ENCODE measurements at places on chromosomes 1 and 21.
A peak's percentile ranks its signal among the peaks of the same experiment; 100 is the strongest.

DNA sequence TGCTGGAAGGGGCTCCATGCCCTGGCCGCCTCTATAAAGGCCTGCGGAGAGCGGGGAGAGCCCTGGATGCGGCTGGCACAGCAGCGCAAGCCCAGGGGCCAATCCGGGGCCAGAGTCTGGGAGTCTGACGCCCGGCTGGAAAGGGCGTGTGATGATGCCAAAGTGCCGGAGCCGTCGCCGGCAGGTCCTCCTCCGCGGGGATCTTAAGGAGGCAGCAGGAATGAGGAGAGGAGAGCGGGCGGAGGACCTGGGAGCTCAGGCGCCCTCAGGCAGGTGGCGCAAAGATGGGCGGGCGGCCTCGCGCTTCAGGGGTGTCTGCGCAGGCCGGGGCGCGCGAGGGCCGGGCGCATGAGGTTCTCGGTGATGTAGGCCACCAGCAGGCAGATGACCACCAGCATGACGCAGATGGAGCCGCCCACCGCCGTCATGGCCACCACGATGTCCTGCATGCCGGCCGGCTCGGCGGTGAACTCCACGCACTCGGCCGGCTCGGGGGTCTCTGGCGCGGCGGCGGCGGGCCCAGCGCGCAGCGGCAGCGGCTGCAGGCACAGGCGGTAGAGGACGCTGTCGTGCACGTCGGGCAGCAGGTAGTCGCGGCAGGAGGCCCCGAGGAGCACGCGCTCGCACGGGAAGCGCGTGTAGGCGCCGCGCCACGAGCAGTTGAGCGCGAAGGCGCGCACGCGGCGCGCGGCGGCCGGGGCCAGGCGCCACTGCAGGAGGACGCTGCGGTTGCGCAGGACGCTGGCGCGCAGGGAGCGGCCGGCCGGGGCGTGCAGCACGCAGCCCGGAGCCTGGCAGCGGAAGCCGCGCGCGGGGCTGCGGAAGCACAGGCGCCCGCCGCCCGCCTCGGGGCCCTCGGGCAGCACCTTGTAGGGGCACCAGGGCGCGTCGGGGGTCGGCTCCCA, 653 bp downstream of the FNDC10 start:
- DNase-seq: no peak

DNA sequence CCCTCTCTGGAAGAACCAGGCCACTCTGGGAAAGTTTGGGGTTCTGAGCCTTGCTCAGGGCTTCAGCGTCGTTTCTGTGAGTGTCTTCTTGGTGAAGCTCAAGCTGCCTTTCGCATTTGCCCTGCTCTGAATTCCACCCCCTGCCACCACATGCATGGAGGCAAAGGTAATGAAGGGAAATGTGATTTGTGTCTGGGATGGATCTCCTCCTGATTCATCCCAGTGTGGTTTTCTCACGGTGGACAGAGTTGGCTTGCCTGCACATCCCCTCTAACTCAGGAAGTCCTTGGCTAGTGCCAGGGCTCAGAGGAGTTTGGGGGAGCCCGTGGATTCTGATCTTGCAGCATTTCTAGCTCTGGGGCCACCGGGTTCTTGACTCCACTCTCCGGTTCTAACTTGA, 173.6 kb upstream of the RAB4A start:
- DNase-seq: no peak

- no peak for DNase-seq
Measured at GRCh38 chr21:36194024-36194423, 37.4 kb downstream of the DOP1B start.

DNA sequence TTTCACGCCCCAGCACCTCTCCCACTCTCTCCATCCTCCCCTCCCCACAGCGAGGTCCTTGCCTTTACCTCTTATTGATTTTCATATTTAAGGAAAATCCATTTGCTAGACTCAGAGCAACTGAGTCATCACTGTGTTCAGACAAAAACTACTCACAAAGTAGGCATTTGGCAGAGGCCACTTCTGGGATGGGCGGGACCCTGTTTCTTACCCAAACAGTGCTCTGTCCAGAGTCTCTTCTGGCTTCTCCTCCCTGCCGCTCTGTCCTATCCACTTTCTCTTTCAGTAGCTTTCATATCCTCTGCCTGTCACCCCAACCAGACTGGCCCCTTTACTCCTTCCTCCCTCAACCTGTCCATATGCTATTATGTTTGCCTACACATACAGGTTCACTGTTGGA, 2.4 kb upstream of the NAV1 start:
- DNase-seq: no peak

DNA sequence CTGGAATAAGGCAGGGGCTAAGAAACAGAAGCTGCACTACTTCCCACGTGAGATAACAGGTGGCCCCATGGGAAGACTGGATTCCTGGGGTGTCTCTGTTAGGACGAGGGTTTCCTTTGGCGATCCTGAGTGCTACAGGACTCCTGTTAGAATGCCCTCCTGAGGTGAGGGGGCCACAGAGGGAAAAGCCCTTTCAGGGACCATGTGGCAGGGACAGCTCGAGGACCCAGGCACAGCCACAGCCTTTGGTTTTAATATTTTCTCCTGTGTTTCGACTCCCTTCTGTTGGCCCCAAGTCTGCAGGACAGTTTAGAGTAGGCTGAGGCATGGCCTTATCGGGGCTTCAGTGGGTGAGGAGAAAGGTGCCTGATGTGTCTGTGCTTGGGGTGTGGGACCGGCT, 12.6 kb downstream of the TTC39A start:
- DNase-seq: no peak

DNA sequence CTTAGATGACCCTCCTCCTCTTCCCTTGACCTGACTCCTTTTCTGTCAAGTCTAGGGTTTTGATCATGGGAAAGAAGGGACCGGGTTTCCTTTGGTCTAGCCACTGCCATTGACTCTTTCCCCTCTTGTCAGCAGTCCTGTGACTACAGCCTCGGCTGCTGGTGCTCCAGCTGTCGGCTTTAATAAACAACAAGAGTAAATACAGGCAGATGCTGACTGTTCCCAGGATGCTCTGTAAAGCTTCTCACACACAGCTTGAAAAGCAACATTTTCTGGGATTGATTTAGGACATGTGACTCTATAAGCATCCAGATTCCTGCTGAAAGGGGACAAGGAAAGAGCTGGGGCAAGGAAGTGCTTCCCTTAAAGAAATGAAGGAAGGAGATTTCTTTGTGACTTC, 53.5 kb upstream of the CTTNBP2NL start:
- peak; percentile 15 for DNase-seq

GRCh38 chr1:3248155-3249141, 179.4 kb downstream of the PRDM16 start:
- DNase-seq: no peak

DNA sequence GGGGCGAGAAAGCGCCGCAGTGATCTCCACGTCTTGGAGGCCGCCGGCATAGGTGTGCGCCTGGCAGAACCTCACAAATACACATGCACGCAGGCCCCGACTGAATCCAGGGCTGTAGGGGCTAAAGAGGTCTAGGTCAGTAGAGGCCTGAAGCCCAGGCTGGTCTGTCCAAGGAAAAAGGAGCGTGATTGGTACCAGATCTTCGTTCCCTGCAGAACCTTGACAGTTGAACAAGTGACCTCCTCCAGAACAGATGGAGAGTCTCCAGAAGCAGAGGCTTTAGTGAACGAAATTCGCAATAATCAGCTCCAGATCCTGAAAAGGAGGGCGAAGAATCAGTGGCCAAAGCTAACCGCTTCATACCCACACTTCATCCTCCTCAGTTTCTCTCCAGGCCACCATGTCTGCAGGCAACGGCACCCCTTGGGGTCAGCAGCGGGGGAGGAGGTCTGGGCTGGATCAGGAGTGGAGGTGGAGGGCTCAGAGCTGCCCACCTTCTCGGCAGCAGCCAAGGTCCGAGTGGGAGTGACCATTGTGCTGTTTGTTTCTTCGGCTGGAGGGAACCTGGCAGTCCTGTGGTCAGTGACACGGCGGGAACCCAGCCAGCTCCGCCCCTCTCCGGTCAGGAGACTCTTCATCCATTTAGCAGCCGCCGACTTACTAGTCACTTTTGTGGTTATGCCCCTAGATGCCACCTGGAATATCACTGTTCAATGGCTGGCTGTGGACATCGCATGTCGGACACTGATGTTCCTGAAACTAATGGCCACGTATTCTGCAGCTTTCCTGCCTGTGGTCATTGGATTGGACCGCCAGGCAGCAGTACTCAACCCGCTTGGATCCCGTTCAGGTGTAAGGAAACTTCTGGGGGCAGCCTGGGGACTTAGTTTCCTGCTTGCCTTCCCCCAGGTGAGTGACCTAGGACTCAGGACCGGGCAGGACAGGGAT, 749 bp upstream of the PEX11B start:
- peak; percentile 68 for DNase-seq

- DNase-seq: no peak
Measured at GRCh38 chr1:37143800-37144199, 109.5 kb upstream of the GRIK3 start.

GRCh38 chr1:84505493-84506001, 639 bp upstream of the SPATA1 start:
- DNase-seq: peak; percentile 70

DNA sequence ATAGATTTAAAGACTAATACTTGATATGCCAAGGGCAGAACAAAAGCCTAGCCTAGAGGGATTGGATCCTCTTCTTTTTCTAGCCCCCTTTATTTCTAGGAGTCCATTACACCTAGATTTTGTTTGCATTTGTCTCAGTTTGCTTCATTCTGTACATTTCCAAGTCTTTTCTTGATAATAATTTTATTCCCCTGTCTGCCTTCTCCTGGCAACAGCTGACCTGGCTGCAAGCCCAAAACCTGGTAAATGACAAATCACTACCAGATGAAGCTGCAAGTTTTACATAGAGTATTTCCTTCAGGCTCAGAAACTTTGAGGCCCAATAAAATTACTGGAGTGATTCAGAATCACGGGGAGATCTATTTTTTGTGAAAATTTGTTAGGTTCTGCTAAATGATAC, 36.5 kb upstream of the LHX8 start:
- no peak for DNase-seq

DNA sequence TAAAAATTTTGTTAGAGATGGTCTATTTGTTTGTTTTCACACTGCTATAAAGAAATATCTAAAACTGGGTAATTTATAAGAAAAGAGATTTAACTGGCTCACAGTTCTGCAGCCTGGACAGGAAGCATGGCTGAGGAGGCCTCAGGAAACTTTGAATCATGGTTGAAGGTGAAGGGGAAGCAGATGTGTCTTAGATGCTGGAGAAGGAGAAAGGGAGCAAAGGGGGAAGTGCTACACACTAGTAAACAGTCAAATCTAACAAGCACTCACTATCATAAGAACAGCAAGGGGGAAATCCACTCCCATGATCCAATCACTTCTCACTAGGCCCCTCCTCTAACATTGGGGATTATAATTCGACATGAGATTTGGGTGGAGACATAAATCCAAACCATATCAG, 76.8 kb upstream of the COL24A1 start:
- DNase-seq: no peak

DNA sequence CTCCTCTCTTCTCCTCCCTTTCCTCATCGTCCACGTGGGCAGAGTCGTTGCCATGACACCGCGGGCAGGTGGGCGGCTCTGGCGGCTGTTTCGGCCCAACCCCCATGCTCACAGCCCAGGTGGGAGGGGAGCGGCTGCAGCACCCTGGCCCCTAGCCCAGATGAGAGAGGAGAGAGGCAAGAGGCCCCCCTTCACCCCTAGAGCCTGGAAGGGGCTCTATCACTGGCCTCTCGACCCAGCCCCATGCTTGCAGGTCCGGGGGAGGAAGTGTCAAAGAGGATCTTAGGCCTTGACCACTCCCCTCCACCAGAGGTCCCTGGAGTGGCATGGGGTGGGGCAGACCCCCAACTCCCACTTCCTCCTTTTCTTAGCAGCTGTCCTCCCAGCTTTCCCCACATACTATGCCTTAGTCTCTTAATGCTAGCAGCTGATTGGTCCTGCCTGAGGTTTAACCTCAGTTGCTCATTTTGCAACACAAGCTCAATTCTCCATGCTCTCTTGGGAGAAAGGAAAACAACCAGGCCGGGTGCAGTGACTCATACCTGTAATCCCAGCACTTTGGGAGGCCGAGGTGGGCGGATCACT, 10.4 kb downstream of the DLGAP3 start:
- DNase-seq: peak; percentile 56

- DNase-seq: no peak
Measured at GRCh38 chr1:31868862-31869261, 53.0 kb upstream of the SPOCD1 start.

- no peak for DNase-seq
Measured at GRCh38 chr1:242554577-242554976, 30.1 kb upstream of the PLD5 start.

- DNase-seq: no peak
Measured at GRCh38 chr21:46226146-46226545, 2.4 kb downstream of the LSS start.

Data from SHP77 (cell line).